ENCODE measurements at places on chromosomes 5 and 9.

DNA sequence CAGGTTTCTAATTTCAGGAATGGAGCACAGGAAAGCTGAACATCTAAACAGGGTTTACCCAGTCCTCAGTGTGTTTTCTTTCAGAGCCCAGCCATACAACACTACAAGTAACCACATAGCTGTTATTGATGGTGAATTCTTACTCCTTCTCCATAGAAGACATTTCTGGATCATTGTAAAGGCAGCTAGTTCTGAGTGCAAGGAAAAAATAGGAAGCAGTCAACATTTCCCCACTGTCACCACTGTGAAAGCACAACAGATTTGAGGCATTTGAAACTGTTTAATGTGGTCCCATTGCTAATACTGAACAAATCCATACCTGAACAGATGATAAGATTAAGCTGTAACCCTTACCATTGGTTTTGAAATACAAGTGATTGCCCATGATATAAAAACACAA is 145.0 kb upstream of the PCA3 start:
- no peak for DNase-seq

DNA sequence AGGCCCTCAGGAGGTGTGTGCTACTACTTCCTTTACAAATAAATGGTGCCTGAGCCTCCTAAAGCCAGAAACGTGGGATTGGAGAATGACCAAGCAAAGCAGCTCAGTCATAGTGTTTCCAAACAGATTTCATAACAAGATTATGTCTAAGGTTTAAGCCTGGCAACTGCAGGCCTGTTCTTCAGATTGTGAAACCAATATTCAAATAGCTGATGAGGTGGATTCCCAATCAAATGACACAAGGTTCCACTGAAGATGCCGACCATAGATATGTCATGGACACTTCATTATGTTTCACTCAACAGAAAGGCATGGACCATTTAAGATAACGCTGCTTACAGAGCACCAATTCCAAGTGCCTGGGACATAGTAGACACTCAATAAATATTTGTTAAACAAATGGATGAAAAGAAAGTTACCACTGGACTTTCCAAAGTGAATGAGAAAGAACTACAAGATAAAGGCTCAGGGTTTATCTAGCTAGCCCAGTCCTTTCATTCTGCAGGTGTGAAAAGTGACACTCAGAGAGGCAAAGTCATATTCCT is 189.5 kb downstream of the ACTL7B start:
- no peak for DNase-seq

DNA sequence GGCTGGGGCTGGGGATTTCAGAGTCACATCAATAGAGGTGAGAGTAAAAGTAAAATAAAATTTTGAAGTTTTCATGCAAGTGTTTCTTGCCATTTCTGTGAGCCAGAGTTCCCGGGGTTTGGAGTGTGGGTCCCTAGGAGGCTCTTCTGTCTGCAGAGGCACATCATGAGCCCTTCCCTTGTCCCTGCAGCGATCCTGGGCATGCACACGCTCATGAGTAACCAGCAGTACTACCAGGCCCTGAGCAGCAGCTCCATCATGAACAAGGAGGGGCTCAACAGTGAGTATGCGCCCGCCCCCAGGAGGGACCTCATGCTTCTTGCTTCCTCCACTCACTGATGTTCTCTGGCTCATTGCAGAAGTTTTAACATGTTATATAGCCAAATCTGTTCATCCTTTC is 61.1 kb downstream of the TMOD1 start:
- DNase-seq, result no peak

DNA sequence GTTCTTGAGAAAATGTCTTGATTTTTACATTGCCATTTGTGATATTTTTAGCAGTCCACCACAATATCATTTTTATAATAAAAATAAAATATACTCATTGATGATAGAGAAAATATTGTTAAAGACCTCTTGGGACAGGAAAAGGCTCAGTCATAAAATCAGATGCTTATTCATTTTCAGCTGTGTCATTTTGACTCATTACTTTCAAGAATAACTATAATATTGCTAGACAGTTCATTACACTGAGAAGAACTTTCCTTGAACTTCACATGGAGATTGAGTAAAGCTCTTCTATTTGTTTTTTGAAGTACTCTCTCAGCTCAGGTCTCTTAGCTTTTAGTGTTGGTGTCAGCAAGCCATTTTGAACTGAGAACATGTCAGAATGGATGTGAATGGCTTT is 8.5 kb upstream of the MEIKIN start:
- no peak for DNase-seq

GRCh38 chr5:122480146-122480545 is 168.1 kb downstream of the SNCAIP start:
- no peak for DNase-seq

DNA sequence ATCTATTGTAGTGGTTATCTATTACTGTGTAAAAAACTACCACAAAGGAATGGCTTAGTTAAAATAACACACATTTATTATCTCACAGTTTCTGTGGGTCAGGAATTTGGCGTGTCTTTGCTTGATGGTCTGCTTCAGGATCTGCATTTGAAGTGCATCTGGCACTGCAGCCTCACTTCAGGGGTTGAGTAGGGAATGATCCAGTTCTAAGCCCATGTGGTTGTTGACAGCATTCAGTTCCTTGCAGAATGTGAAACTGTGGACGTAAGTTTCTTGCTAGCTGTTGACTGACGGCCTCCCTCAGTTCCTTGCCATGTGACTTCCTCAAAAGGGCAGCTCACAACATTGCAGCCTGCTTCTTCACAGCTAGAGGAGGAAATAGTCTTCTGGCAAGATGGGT is 2.1 kb upstream of the OGN start:
- no peak for DNase-seq

DNA sequence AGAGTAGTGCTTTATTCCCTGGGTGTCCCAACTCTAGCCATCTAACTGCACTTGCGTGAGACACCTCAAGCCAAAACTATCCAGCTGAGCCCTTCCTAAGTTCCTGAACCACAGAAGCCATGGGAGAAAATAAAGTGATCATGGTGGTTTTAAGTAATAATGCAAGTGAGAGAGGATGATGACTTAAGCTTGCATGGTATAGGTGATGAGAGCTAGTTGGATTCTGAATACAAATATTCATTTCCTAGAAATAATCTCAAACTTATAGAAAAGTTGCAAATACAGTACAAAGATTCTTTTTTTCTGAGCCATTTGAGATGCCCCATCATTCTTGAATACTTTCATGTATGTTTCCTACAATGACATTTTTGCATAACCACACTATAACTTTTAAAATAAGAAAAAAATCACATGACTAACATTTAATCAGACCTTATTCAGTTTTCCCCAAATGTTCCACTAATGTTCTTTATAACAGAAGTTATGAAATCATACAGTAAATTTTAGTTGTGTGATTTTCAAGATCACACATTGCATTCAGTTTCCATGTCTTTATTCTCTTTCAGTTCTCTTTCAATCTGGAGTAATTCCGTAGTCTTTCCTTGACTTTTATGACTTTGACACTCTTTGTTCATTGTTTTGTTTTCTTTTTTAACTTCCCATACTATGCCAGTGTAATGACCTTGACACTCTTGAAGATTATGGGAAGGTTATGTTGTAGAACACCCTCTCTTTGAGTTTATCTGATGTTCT is 5.5 kb upstream of the AK3 start:
- DNase-seq, result no peak

- DNase-seq, result no peak
These were observed 11.3 kb downstream of the STOM start for GRCh38 chr9:121358751-121359150.
